ENCODE measurements at places on chromosomes 7 and 10. TPM values are rescaled to one million over a fixed set of nuclear protein-coding genes. Genes with fewer than 3 reads are reported as not detected.

- DNase-seq: no peak
Observed at GRCh38 chr7:70318511-70318910, 720.2 kb downstream of the AUTS2 start.

The PPP1R3C gene
- 192 TPM for total RNA-seq

GRCh38 chr10:133276435-133277201, at the start of gene ADAM8:
TSS of gene ADAM8 (minus strand) at chr10:133276868. CDS start at chr10:133276817, 51 bp downstream.
- peak; percentile 48 for DNase-seq

DNA sequence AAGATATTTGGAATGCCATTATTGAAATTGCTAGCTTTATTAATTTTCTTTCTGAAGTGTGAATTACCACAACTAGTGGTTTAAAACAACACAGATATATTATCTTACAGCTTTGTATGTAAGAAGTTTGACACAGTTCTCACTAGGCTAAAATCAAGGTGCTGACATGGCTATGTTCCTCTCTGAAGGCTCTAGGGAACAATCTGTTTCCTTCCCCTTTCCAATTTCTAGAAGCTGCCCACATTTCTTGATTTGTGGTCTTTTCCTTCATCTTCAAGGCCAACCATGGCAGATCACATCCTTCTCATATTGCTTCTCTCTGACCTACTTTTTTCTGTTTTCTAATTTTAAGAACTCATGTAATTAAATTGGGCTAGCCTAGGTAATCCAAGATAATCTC, 43.3 kb upstream of the SLC26A3 start:
- no peak for DNase-seq

The UPK3B gene
- total RNA-seq: 0.49 TPM

The TAS2R41 gene
- not detected for total RNA-seq

DNA sequence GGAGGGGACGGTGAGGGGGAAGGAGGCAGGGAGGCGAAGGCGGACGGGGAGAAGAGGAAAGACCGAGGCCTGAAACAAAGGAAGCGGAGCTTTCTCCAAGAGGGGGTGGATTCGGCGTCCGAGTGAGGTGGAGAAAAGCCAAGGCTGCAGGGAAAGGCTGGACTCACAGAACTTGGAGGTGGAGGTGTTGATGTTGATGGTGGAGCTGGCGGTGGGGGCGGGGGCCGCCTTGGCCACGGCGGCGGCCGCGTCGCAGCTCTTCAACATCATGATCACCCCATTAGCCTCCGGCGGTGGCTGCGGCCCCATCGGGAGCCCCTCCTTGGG, 578 bp downstream of the CACUL1 start:
- peak; percentile 28 for DNase-seq

DNA sequence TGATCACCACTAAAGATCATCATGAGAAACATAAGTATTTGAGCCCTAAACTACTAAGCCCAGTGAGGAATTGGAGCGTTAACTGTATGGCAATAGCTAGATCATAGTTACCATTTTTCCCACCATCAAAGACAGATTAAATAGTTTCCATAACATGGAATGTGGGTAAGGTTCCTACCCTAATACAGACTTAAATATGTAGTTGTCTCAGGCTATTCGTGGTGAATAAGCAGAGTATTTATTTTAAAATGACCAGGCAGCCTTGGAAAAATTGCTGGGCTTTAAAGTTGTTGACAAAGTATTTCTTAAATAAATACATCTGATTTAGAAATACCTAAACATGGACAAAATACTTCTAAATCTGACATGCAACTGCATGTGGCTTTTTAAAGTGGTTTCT, 106.8 kb downstream of the NT5C2 start:
- no peak for DNase-seq

DNA sequence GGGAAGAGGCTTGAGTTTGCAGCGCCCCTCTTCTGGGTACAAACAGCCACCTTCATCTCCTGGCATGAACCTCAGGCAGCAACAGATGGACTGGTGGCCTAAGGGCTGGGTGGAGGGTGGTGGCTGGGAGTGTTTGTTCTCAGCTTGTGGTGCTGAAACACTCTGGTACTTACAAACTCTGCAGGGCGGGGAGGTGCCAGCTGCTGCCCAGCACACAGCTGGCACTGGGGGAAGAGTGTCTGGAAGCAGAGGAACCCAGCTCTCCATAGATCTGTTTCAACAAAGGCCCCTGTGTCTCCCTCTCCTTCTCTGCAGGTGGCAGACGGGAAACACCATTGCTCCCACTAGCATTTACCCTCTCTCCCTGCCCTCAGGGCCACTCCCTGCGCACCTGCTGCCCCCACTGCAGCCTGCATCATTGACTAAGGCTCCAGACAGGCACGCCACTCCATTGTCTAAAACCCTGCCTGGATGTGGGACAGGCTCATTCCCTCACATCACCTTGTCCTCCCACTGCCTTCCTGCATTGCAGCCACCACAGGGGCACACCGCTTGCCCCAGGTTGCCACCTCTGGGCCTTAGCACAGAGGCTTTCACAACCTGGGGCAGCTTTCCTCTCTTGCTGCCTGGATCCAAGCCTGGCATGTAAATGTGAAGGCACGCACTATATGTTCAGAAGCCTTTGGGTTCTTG, 6.5 kb downstream of the ARHGAP22 start:
- no peak for DNase-seq

The OR2A1 gene
- not detected for total RNA-seq

DNA sequence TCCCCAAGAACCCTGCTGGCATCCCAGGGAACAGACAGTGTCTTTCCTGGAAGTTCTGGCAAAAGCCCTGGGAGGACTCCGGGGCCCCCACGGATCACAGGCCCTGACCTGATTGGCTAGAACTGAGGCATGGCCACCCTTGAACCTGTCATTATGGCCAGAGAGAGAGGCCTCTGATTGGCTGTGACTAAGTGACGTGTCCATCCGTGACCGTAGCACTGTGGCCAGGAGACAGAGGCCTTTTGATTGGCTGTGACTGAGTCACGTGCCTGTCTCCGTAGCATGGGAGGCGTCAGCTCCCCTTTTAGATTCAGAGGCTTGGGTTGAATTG, 163.8 kb downstream of the RGS10 start:
- DNase-seq: no peak

DNA sequence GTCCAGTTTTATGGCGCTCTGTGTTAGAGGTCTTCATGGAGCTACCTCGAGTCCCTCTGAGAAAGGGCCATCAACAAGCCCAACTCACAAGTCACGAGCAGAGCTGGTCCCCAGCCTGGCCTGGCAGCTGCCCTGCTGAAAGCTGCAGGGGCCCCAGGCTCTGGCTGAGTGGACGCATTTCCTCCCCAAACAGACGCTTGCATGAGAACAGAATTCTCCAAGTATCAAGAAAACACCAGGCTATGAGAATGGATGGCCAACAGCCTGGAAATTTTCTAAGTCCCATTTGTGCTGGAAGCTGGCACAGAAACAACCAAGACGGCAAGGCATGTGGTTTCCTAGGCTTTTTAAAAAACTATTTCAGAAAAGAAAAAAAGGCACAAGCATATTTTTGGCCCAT, 114.8 kb downstream of the FAM53B start:
- peak; percentile 40 for DNase-seq

Measured in heart right ventricle (tissue), 16 donors.